ENCODE measurements at places on chromosomes 12 and 14.

GRCh38 chr14:68786491-68787091 is 6.3 kb downstream of the ZFP36L1 start:
- DNase-seq, result no peak

DNA sequence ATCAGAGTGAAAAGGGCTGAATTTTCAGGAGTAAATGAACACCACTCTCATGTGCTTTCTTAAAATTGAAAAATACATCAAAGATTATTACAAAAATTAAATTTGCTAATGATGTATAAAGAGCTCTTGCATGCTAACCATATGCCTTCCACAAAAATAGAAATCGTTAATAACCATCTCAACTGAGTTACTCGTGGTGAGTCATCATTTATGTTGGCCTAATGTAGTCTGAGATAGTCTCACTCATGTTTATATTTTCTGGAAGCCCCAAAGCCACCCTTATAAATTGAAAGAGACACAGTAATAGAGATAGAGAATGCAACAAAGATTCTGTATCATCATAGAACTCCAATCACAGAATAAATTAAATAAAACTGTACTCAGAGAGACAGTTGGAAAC is 131.2 kb downstream of the KCNH5 start:
- DNase-seq, result no peak

GRCh38 chr12:53208877-53209463 is 1.9 kb upstream of the ITGB7 start:
- no peak for DNase-seq

- no peak for DNase-seq
These were observed 266.6 kb upstream of the FAR2 start for GRCh38 chr12:28882444-28882843.

- no peak for DNase-seq
These were observed 35.4 kb downstream of the TNFAIP2 start for GRCh38 chr14:103158688-103159087.

- DNase-seq, result no peak
These were observed 369.7 kb downstream of the ALG10 start for GRCh38 chr12:34391771-34392581.

All from activated gamma-delta T cell treated with anti-CD3 and anti-CD28 coated beads, Interleukin-2, amount 50 U/mL, for 16 hours (primary cell).